ENCODE measurements at places on chromosomes 6 and 20.

DNA sequence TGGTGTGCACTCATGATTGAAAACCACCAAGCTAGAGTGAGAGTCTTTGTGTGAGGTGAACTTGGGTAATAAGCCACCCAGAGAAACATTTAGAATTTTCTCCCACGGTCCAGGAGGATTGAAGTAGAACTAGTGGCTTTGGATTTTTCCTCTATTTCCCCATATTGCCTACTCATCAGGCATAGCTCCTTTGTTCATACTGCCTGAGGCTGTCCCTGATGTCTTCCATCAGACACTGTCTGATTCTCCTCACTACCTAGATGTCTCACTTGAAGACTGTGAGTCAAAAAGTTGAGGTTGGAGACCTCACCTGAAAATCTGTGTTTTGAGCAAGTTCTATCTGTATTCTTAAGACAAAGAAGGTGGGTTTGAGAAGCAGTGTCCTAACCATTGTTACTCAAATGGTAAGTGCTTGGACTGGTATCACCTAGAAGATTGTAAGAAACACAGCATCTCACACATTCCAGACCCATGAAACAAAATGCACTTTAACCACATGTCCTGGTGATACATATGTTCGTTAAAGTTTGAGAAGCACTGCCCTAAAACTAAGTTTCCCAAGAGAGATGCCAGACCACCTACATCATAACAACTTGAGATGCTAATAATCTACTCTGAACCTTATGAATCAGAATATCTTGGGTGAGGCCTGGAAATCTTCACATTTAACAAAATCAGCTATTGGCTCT is 523.4 kb upstream of the BTBD3 start:
- DNase-seq = no peak

GRCh38 chr6:156197513-156197912 is 579.7 kb upstream of the ARID1B start:
- DNase-seq = no peak

DNA sequence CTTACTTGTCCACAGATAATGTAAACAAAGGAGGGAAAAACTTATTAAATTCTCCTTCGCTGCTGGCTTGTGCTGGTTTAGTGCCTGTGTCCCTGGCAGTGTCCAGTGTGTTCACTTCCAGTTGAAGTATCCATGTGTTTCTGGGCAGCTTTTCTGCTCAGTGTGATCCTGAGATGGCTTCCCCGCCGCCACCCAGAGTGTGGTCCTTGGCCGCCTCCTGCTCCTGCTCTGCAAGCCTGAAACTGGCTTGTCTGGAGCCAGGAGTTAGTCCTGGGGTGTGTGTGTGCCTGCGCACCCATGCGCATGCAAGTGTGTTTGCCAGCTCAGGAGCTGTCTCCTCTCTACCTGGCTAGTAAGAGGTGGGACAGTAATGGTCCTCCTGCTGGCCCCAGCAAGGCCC is 7.2 kb downstream of the BTBD3 start:
- no peak for DNase-seq

- no peak for DNase-seq
These were observed 82.7 kb upstream of the TOP1 start for GRCh38 chr20:40945754-40946450.

DNA sequence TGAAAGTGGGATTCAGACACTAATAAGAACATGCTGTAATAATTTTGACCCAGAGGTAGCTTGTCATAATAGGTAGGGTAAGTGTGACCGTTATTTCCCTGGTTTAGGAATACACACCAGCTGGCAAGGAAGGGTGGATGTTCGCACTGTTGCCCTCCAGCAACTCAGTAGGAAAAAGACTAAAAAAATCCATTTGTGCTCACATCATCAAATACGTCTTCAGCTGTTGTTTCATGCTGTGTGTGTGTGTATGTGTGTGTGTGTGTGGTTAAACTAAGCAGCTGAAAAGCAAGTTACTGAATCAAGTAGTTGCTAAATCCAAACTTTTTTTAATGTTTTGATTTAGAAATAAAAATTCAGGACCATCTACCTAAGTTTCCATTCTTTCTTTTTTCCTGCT is 218.7 kb downstream of the TRDN start:
- no peak for DNase-seq

DNA sequence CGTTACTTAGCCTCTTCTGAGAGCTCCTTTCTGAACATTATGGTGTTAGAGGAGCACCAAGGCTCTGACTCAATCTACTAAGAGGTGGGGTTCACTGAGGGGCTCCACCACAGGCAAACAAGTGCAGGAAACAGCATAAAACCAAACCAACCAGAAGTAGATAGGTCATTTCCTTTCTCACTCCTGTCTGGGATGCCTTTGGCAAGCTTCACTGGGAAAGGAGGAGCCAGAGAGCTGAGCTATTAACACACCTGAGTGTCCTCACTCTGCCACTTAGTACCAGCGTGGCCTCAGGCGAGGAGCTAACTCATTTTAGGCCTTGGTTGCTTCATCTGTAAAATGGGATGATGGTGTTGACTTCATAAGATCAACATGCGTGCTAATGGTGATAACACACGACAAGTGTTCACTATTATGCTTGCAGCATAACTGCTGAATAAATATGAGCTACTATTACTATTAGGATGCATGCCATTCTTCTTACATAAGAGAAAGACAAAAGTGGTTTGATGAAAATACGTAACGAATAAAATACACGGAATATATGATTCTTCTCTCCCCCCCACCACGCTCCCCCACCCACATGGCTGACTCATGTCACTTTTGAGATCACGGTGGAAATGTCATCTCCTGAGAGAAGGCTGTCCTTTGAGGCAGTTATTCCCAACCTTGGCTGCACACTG is 185.4 kb downstream of the BCAS1 start:
- DNase-seq = no peak

DNA sequence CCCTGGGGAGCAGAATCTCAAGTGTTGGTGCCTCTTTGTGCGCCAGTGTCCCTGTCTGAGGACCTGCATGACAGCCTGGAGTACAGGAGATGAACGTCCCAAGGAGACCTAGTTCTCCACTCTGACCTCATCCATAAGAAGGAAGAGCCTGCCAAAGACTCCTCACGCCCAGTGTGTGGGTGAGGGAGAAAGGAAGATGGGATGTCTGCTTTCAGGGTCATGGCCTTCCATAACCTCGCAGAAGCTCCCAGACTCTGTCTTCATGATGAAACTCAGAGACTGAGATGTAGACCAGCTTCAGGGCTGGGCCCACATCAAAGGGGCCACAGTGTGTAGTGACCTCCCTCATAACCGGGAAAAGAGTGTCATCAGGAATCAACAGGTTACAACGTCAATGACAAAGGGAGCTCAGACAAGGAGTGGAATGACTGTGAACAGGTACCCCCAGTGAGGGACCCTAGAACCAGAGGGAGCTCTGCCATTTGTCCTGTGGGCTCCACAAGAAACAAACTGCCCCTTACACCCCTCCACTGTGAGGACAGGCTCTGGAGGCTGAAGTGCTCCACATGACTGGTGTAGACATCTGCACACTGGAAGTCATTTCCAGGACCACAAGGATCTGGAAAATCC is 8.1 kb downstream of the HLA-DQB1 start:
- no peak for DNase-seq
